ENCODE measurements at places on chromosomes 12 and 14.

DNA sequence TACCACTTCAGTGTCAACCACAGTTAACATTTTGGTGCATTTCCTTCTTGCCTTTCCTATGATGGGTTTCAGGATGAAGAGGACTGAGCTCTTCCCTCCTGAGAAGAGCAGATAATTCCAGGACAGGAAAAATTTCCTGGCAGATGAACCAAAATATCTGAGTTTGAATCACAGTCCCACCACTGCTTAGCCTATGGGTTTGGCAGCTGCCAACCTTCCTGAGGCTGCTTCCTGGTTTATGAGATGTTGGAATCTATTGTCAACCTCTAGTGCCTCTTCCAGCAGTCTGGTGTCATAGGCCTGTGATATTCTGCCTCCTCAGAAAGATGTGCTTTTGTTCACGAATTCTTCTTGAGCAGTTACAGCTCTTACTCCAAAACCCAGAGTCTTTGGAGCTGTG is 197.4 kb upstream of the FRMD6 start:
- DNase-seq: no peak

DNA sequence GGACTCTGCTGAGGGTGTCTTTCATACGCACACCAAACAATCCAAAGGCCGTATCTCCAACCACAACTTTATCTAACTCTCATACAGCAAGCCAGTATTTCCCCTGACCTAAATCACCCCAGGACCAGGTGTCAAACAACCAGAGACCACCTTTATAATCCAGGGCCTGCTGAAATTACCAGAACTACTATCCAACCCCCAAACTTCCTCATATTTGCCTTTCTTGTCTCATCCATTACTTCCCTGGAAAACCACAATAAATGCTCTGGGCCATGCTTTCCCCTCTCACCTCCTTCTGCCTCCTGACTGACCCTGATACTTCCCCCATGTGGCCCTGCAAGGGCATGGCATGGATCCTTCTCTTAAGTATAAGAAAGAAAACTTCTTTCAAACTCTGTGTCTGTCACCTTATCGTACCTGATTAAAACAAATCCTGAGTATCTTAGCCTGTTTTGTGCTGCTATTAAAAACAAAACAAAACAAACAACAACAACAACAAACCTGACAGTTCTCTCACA is 44.7 kb upstream of the CRACR2A start:
- no peak for DNase-seq

DNA sequence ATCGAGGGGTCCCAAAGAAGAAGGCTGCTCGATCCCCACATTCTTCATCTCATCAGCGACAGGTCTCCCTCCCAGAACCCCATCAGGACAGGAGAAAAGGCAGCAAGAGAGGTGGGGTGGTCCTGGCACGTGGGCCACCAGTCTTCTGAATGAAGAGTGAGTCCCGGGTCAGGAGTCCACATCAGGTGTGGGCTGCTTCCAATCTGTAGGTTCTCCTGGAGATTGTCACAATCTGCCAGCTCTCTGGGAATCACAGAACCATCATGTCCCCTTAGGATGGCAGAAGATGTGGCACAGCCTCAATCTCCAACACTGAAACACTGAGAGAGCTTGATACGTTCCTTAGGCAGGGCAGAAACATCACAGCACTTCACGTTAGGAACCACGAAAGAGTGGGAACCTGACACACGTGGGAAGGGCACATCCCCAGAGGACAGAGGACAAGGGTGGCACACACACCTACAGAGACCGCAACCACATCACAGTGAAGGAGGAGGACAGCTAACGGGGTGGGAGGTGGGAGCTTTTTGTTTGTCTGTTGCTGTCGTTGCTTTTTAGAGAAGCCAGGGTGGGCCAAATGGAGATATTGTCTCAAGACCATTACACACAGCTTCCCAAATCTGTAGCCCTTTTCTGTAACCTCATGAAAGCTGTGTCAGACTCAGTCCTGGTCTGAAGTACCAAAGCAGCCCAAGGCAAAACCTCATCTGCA is 284.5 kb downstream of the DPF3 start:
- no peak for DNase-seq

GRCh38 chr14:38887696-38888095 is 215.3 kb downstream of the SEC23A start:
- no peak for DNase-seq

DNA sequence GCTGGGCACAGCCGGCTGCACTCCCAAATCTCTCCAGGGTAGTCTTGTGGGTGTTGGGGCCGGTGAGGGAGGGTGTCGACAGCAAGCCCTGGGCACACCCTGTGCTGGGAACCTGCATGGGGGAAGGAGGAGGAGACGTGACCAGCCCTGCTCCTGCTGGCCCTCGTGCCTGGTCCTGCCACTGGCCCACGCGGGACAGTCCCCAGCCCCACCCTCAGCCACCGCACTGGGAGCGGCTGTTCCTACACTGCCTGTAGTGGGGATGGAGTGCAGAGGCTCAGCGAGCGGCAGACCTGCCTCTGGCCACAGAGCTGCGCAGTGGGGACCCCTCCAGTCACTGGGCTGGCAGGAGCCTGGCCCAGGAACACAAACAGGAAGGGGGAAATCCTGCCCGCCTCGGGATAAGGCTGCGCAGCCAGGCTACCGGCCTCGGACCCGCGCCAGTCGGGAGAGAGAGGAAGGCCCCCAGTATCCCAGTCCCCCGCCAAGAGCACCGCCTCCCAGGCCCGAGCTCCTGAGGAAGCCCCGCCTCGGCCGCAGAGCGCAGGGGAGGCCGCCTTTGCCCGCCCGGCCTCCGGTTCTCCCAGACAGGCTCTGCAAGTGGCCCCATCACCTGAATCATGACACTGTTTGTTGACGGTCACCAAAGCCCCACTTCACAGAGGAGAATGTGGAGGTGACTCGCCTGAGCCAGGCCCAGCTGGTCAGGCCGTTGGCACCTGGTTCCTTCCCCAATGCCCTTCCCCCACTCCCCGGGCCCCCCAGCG is 10.6 kb downstream of the AHNAK2 start:
- no peak for DNase-seq

- DNase-seq: no peak
Observed at GRCh38 chr12:57887631-57888408, 41.3 kb upstream of the CTDSP2 start.

DNA sequence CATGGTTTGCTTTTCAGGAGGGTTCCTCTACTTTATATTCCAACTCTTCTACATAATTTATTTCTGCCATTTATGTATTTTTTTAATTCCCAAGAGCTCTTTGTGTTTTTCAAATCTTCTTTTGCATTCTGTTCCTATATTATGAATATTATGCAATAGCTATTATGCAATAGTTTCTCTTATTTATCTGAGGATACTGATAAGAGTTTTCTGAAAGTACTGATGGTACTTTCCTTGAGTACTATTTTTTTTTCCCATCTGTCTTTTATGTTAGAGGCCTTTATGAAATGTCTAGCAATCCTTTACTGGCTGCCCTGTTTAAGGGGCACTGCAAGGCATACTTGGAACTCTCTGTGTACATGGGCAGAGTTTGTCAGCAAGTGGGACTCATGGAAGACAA is 93.4 kb downstream of the SLC41A2 start:
- DNase-seq: no peak

GRCh38 chr12:43861840-43862150 is 25.9 kb downstream of the TMEM117 start:
- DNase-seq: no peak

DNA sequence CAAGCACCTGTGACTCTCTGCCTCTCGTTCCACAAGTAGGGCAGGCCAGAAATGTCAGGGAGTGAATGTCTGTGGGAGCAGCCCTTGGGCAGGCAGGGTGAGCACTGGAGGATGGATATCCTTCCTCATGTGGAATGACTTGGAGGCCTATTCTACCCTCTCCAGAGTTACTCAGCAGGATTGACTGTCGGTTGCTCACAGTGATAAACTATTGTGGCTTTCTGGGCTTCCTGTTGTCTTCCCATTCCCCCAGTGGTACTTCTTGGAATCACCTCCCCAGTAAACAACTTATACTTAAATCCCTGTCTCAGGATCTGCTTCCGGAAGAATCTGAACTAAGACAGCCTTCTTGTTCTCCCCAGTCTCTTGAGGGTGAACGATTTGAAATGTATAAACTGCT is 79.6 kb upstream of the MANSC4 start:
- no peak for DNase-seq

GRCh38 chr12:123853396-123854070 is 91.4 kb downstream of the DNAH10 start:
- no peak for DNase-seq

- no peak for DNase-seq
Observed at GRCh38 chr14:64591809-64592208, 42.0 kb downstream of the PPP1R36 start.

DNA sequence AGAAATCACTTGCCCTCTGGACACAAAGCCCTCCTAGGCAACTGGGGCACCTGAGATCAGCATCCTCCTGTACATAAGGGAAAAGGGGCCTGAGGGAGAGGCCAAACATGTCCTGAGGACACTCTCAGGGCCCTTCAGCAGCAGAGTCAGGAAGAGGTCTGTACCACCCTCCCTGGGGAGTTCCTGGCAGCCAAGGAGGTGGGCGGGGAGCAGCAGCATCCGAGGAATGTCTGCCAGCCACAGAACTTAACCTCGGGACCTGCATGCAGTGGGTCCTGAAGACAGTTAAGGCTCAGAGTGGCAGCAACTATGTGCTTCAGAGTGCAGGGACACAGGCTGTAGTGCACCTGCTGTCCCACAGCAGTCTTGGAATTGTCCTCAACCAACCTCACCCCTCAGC is 62.1 kb downstream of the SPTB start:
- DNase-seq: no peak

DNA sequence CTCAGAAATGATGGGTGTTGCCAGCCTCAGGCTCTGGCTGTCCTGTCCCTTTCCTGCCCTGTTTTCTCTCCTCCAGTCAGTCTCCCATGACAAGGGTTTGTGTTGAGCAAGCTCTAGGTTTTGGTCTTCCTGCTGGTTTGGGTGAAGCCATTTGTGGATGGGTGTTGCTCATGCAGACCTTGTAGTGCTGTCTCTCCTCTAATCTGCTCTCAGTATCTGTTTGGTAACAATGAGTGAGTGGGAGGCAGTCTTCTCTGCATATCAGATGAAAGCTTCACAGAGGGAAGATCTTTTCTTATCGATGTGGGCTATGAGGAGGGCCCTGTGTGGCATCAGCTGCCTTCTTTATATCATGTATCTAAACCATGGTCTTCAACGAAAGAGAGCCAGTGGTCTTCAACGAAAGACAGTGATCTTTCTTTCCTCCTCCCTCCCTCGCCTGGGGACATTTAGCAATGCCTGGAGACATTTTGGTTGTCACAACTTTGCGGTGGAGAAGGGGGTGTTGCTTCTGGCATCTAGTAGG is 3.6 kb downstream of the CMA1 start:
- DNase-seq: no peak

GRCh38 chr12:107903341-107904061 is 129.0 kb downstream of the ASCL4 start:
- DNase-seq: peak; percentile 94

- DNase-seq: no peak
Observed at GRCh38 chr12:107133462-107133861, 40.1 kb upstream of the CRY1 start.

GRCh38 chr14:99274346-99275221 is 2.6 kb upstream of the BCL11B start:
- DNase-seq: peak; percentile 66

- no peak for DNase-seq
Observed at GRCh38 chr12:79183926-79184325, 319.4 kb downstream of the SYT1 start.

- DNase-seq: no peak
Observed at GRCh38 chr12:5262885-5263284, 169.0 kb upstream of the NTF3 start.

DNA sequence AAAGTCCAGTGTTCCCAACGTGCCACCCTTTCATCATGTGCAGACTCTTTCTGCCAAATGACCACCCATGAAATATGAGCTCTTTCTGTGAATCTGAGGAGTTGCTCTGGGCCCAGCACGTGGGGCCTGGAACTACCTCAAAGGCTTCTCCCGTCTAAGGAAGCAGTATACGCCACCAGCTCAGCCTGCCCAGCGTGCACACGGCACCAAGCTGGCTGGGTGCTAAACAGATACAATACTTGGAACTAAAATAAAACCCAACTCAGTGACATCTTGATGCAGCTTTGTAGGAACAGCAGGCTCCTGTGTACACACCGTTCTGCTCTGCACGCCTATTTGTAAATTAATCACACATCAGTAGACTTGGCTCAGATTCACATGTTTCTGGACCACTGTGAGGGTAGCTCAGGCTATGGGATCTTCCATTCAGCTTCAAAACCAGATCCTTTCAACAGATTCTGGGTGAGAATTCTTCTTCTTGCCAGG is 74.8 kb downstream of the ARL6IP4 start:
- no peak for DNase-seq

GRCh38 chr12:12810553-12811021 is 2.6 kb upstream of the DDX47 start:
- no peak for DNase-seq

DNA sequence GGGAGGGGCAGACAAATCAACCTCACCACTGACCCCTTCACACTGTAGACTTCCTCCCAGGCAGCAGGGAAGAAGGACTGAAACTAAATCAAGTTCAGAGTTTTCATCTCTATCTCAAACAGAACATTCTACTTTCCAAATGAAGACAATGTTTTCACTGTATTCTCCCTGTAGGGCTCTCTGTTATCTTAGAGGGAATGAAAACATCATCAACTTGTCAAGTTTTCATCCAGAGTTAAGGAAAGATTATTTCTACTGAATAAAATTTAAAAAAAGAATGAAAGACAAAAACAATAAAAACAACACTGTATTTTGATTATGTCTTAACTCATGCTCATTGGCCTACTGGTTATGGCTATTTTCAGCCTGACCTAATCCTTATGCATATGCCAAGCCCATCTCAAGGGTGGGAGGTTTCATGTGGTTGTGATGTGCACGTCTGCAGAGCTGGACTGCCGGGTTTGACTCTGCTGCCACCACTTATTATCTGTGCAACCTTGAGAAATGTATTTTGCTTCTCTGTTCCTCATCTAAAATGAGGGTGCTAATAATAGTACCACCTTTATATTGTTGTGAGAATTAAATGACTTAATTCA is 152.0 kb upstream of the AVPR1A start:
- no peak for DNase-seq

DNA sequence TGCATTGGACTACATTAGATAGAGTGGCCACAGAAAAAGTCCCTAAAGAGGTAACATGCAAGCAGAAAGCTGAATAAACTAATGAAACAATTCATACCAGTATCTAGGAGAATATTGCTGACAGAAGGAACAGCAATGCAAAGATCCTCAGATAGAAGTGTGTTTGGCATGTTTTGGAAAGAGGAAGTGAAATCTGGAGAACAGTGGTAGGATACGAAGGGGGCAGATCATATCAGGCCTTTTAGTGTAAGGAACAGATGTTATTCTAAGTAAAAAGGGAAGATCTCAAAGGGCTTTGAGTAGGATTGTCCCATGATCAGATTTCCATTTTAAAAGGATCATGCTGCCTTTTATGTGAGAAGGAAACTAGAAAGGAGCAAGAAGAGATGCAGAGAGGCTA is 342.9 kb downstream of the PAWR start:
- DNase-seq: no peak
